ENCODE measurements at places on chromosomes 12 and 14.

DNA sequence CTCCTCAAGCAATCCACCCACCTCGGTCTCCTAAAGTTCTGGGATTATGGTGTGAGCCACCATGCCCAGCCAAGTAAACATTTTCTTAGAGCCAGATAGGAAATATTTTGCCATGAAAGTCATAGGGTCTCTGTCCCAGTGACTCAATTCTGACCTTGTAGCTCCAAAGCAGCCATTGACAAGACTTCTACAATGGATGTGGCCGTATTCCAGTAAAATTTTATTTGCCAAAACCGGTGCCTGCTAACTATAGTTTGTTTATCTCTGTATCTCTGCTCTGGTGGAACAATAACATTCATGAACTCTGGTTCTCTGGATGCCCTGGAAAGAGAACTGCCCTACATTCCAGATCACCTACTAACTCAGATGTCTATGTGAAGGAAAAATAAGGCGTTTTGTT is 54.6 kb upstream of the USP44 start:
- no peak for DNase-seq

DNA sequence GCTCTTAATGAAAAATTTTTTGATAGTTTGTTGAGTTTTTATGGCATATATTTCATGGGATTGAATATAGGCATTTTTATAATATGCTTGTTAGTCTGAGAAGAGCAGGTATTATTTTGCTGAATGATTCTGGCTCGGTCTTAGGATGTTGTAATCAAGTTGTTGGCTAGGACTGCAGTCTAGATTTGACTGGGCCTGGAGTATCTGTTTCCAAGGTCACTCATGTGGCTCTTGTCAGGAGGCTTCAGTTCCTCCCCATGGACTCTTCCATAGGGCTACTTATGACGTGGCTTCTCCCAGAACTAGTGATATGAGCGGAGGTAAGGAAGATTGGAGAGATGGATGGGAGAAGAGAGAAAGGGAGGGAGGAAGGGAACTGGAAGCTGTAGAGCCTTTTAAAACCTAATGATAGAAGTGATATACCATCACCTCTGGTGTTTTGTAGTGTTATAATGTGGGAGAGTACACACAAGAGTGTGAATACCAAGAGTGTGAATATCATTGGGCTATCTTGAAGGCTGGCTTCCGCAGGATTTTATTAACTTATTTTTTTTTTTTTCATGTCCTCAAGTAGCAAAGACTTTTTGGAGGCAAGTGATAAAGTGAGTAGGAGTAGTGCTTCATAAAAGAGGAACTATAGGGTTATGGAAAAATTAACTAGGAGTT is 4.4 kb downstream of the MNAT1 start:
- DNase-seq = no peak

- DNase-seq = no peak
Measured at GRCh38 chr14:102464846-102465341, 44.7 kb downstream of the ANKRD9 start.

DNA sequence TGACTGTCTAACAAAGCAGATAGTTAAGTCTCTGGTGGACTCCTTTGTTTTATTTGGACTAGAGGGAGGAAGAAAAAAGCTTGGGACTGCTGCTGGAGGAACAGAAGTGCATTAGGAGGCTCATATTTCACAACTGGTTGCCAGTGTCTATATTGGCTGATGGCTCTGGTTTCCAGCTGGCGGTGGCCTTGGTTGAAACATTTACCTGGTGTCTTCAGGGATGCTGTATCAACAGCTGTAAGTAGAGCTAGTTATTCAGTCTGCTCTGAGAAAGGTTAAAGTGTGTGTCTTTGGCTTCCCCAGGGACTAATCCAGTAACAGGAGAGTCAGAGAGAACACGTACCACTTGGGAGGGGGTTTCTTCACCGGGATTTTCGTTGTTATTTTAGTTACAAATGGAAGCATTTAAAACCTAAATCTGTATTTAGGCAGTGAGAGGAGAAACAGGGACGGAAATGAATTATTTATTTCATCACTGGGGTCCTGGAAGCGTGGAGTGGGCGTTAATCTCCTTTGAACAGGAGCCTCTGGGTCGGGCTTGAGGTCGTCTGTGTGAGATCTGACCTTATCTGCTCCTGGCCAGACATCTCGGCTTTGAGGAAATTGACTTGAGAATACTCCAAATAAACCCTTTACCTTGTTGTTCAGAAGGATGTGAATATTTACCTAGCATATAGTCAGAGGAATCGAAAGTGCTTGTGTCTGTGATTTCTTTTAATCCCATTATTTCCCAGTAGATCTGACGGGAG is 149.9 kb downstream of the NRXN3 start:
- no peak for DNase-seq

- DNase-seq = no peak
Measured at GRCh38 chr14:77052281-77053044, 24.0 kb upstream of the IRF2BPL start.
